Cardiac septum (tissue), 1 donor: ENCODE measurements at places on chromosomes 7 and 10. TPM values are rescaled to one million over a fixed set of nuclear protein-coding genes. Genes with fewer than 3 reads are reported as not detected.

DNA sequence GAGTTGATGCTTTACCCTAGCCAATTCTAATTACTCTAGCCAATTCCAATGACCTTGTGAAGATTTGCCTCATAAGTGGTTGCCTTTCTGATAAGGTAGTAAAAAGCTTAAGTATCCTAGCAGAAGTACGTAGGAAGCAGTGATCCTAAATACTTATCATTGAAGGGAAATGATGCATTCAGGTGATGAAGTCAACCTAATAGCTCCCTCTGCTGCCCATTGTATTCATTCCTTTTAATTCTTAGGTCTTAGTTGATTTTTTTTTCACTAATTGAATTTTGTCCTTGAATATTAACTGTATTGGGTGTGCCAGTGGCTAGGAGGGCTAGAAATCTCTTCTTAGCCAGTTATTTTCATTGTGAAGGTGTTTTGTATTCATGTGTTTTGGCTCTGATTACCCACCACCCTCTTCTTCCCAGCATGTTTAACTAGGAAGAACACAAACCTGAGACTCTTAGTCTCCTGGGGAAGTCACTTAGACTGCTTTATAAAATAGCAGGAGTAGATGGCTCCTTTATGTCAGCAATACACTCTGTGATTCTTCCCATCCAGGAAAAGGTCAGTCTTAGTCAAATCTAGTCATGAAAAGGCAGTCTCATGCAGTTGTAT, 46.3 kb downstream of the PLEKHA8 start:
- no peak for DNase-seq

- no peak for DNase-seq
These were observed 52.1 kb downstream of the PODXL start for GRCh38 chr7:131504157-131504899.

DNA sequence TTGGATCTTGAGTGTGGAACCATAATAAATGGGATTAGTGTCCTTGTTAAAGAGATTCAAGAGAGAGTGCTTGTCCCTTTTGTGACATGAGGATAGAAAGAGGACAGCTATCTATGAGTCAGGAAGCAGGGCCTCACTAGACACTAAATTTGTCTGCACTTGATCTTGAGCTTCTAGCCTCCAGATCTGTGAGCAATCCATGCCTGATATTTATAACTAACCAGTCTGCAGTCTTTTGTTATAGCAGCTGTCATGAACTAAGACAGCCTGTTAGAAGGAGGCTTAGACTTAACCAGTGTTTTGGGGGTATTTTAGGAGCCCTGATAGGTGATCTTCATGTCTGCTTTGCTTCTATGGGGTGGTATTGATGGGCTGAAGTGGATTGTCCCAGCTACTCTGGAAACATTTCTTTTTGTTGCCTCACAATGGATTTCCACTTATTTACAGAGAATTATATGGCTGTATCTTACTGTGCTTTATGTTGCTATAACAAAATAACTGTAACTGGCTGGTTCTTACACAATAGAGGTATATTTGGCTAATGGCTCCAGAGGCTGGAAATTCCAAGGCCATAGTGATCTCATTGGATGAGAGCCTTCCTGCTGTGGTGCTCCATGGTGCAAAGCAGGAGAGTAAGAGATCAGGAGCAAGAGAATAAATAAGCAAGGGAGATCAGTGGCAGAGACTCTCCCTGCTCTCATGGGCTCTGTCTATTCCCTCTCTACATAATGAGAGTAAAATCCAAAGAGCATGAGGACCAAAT, 23.4 kb upstream of the AKR1C3 start:
- no peak for DNase-seq

The LBX1 gene
- total RNA-seq: 0.13 TPM

GRCh38 chr7:41754046-41754445, 51.2 kb upstream of the INHBA start:
- no peak for DNase-seq

- DNase-seq: peak; percentile 80
These were observed 1.0 kb upstream of the CBLL1 start for GRCh38 chr7:107742678-107743566.

The NANOS1 gene
- 10.3 TPM for total RNA-seq

The SAP25 gene
- total RNA-seq: not detected

GRCh38 chr7:26368542-26368941, 76.9 kb downstream of the SNX10 start:
- DNase-seq: no peak

DNA sequence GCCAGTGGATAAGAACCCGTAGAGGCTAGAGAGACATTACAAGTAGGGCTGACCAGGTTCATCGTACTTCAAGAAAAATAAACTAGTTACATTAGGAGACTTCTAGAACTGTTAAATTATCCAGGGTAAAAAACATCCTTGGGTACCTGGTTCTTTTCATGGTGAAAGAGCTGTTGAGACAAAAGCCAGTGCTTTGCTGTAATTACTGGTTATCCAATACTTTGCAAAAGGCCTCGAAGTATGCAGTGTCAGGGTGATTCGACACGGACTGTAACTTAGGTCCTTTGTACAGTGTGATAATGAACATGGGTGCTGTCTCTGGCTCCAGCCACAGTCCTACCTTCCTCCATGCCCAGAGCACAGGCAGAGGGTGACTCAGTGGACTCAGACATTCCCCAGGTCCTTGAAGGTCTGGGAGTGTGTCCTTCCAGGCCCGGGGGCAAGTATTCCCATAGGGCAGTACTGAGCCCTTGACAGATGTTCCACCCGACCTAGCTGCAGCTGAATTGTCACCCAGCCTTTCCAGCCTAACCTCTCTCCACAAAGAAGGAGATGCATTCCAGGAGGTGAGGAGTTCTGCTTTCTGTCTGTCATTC, 123.6 kb upstream of the TMEM72 start:
- DNase-seq: no peak

- DNase-seq: peak; percentile 88
These were observed 221.3 kb downstream of the ARHGAP12 start for GRCh38 chr10:31707093-31708039.

The OR6B1 gene
- not detected for total RNA-seq

DNA sequence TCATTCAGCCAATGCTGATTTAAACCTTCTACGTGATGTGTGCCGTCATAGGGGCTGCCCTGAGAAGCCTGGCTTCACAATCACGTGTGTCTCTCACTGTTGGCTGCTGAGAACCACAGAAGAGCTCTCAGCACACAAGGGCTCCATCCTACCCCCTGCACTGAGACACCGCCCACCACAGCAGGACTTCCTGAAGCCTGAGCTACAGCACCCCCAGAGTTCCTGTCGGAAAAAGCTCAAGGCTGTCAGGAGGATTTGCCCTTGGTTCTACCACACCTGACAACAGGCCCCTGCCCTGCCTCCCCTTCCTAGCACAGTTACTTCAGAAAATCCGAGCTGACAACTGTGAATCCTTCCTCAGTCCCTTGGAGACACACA, 191.9 kb downstream of the MAD1L1 start:
- no peak for DNase-seq

- DNase-seq: no peak
These were observed 1.9 kb upstream of the SGMS1 start for GRCh38 chr10:50625649-50626132.

The ANKRD61 gene
- total RNA-seq: not detected

GRCh38 chr7:37108615-37109014, 340.0 kb downstream of the ELMO1 start:
- no peak for DNase-seq

- DNase-seq: no peak
These were observed 138.6 kb upstream of the CCDC6 start for GRCh38 chr10:60044971-60045370.

The INMT gene
- total RNA-seq: 17.3 TPM

GRCh38 chr7:133056370-133057238, 25.3 kb downstream of the CHCHD3 start:
- no peak for DNase-seq

DNA sequence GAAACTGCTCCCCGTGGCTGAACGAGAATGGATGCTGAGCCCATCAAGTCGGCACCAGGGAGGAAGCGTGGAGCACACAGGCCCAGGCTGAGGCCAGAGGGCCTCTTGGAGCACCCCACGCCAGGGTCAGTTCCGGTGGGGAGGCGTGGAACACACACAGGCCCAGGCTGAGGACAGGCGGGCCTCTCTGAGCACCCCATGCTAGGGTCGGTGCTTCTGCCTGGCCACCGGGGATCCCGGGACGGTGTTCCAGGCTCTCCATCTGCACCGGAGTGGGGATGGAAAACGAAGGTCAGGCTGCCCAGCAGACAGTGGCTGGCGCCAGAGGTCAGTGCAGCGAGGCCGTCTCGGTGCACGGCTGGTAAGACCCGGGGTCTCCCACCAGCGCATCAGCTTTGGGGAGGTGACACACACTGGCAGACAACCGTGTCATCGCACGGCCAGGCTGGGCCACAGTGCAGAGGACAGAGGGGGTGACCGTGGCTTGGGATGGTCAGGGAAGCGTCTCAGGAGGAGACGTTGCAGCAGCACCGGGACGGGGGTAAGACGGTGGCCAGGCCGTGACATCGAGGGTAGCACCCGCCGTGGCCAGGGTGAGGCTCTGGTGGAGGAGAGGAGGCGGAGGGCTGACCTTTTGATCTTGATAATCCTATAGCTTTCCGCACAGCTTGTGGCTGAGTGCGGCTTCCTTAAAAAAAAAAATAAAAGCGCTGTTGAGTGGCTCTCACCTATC, 203.9 kb downstream of the ELFN1 start:
- DNase-seq: no peak

- DNase-seq: no peak
These were observed 508.7 kb upstream of the SEMA3D start for GRCh38 chr7:85695533-85695932.

GRCh38 chr7:211715-212058, 19.3 kb downstream of the FAM20C start:
- no peak for DNase-seq
